Activated naive CD4-positive, alpha-beta T cell treated with anti-CD3 and anti-CD28 coated beads for 36 hours (primary cell): ENCODE measurements at places on chromosomes 2 and 18. TPM values are rescaled to one million over a fixed set of nuclear protein-coding genes. Genes with fewer than 3 reads are reported as not detected.

DNA sequence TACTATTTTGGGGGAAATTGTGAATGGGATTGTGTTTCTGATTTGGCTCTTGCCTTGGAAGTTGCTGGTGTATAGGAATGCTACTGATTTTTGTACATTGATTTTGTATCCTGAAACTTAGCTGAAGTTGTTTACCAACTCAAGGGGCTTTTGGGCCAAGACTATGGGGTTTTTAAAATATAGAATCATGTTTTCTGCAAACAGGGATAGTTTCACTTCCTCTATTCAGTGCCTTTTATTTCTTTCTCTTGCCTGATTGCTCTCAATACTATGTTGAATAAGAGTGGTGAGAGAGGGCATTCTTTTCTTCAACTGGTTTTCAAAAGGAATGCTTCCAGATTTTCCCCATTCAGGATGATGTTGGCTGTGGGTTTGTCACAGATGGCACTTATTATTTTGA is 1383.8 kb upstream of the ACVR2A start:
- no peaks in the 10 kb centered on the region for H3K36me3 ChIP-seq
- H3K4me1 ChIP-seq = no peaks in the 10 kb centered on the region
- DNase-seq = no peak
- H3K27me3 ChIP-seq = no peaks in the 10 kb centered on the region
- no peak overlapping the region for H3K4me3 ChIP-seq

DNA sequence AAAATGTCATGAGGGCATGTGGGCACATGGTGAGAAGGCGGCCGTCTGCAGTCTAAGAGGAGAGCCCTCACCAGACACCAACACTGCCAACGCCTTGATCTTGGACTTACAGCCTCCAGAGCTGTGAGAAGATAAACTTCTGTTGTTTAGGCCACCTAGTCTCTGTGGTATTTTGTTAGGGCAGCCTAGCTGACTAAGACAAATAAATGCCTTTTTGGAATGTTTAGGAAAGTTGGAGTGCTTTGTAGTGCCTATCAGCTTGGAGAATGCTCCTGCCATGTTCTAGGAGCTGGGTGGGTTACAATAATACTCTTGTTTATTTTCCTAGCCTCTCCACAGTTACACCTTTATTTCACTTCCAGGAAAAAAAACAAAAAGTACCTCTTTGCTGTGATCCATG is 92.0 kb downstream of the SPP2 start:
- no peaks in the 10 kb centered on the region for H3K36me3 ChIP-seq
- H3K27me3 ChIP-seq = no peaks in the 10 kb centered on the region
- DNase-seq = no peak
- H3K27ac ChIP-seq = no peak overlapping the region
- peaks cover 17% of the 10 kb centered on the region for H3K4me1 ChIP-seq
- no peak overlapping the region for H3K4me3 ChIP-seq

- H3K4me3 ChIP-seq = no peak overlapping the region
- peaks cover 10% of the 10 kb centered on the region for H3K4me1 ChIP-seq
- no peaks in the 10 kb centered on the region for H3K27me3 ChIP-seq
- no peaks in the 10 kb centered on the region for H3K36me3 ChIP-seq
- no peak for DNase-seq
Measured at GRCh38 chr2:152609154-152609553, 108.1 kb downstream of the PRPF40A start.

The GRB14 gene
- total RNA-seq = not detected

The PAX3 gene
- total RNA-seq = not detected

The AP1S3 gene
- 10.7 TPM for total RNA-seq
